ENCODE measurements at places on chromosomes 5 and 9.

- no peak for DNase-seq
Observed at GRCh38 chr5:179516221-179516620, 34.1 kb upstream of the RUFY1 start.

GRCh38 chr9:37790096-37790495, 5.2 kb upstream of the EXOSC3 start:
- DNase-seq, result no peak

- no peak for DNase-seq
Observed at GRCh38 chr9:136943291-136944211, 987 bp downstream of the FBXW5 start.

DNA sequence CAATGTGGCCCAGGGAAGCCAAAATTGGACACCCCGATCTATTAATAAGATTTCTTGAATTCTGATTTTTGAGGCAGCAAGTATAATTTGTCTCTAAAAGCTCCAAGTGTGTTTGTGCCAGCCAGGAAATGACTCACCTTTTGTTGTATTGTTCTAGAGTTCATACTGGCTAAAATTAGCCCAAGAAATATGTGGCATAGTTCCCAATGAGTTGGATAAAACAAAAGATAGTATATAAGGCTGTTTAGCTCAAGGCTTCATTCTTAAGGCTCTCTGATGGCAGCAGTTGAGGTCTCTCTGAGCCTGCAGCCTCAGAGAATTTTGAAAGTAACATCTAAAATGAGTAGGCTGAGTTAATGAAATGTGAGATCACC, 21.6 kb downstream of the HMGXB3 start:
- no peak for DNase-seq

DNA sequence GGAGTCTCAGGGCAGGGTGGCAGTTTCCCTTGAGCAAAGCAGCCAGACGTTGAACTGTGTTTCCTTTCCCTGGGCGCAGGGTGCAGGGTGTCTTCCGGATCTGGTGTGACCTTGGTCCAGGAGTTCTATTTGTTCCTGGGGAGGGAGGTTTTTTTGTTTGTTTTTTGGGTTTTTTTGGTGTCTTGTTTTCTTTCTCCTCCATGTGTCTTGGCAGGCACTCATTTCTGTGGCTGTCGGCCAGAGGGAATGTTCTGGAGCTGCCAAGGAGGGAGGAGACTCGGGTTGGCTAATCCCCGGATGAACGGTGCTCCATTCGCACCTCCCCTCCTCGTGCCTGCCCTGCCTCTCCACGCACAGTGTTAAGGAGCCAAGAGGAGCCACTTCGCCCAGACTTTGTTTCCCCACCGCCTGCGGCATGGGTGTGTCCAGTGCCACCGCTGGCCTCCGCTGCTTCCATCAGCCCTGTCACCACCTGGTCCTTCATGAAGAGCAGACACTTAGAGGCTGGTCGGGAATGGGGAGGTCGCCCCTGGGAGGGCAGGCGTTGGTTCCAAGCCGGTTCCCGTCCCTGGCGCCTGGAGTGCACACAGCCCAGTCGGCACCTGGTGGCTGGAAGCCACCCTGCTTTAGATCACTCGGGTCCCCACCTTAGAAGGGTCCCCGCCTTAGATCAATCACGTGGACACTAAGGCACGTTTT, 3.5 kb upstream of the PHYHD1 start:
- DNase-seq, result no peak

GRCh38 chr9:85303757-85304134, 438.0 kb downstream of the AGTPBP1 start:
- no peak for DNase-seq

DNA sequence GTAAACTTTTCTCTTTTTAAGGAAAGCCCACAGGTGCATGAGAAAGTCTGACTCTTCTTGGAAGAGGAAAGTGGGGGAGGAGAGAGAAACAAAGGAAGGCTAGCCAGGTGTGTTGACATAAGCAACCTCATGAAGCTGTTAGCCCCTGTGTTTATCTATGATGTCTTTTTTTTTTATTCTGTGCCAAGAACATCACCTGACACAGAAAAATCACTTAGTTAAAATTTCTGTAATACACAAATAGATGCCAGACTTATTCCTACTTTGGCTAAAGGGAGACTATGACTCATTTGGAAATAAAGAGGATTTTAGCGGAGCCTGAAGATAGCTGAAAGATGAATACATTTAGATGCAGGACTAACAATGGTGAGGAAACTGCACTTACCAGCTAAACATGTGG, 58.3 kb downstream of the BAAT start:
- DNase-seq, result no peak

DNA sequence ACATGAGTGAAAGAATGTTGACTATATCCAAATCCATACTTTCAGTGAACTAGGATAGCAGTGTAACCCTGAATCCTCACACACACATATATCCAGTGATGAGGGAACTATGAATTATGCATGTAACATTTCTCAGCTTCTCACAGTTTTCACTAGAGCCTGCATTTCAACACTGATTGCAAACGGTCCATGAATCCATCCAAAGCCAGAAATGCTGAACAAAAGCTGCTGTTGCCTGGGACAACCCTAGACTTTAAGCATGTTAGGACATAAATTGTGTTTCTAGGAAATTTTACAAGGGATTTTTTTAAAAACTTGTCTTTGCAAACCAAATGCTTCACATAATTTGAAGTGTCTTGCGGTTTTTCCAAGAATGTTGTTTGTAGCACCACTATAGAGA, 2010.0 kb upstream of the WWC1 start:
- DNase-seq, result no peak

GRCh38 chr5:79663212-79663611, 26.4 kb upstream of the CMYA5 start:
- no peak for DNase-seq

- no peak for DNase-seq
Observed at GRCh38 chr5:43563321-43563720, 6.4 kb upstream of the PAIP1 start.

DNA sequence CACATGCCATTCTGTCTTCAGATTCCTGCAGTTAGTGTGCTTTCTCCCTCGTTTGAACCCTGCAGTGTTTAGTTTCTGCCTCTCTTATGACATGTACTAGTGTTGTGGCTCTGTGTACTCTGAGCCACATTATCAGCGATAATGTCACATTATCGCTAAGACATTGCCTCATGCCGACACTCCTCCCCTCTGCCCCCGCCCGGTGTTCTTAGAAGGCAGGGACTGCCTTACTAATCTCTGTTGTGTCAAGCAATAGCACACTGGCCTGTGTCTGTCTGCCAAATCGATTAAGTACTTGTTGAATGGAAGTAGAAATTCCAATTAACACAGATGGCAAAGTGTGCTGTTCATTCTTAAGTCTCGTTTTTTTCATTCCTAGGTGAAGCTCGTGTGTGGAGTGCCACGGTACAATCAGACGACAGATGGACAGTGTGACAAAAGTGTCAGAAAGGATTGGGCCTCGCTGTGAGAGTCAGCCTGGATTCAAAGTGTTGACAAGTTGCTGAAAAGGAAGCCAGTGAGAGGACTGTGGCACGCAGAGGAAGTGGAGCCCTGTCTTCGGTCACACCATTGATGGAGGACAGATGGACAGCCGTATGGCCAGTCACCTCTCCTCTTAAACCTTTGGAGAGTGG, 10.5 kb downstream of the PIK3R1 start:
- DNase-seq, result no peak

GRCh38 chr9:8613346-8613825, 813.8 kb upstream of the DMAC1 start:
- DNase-seq, result no peak

DNA sequence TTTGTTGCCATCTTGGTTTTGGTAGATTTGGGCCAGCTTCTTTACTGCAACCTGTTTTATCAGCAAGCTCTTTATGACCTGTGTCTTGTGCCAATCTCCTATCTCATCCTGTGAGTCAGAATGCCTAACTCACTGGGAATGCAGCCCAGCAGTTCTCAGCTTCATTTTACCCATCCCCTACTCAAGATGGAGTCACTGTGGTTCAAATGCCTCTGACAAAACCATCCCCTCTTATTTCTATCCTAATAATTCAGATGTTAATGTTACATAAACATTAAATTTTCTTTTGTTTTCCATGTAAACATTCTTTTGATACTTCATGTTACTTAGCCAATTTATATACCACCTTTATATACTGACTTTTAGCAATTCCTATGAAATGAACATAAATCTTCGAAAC, 746.3 kb downstream of the CDH18 start:
- DNase-seq, result no peak

DNA sequence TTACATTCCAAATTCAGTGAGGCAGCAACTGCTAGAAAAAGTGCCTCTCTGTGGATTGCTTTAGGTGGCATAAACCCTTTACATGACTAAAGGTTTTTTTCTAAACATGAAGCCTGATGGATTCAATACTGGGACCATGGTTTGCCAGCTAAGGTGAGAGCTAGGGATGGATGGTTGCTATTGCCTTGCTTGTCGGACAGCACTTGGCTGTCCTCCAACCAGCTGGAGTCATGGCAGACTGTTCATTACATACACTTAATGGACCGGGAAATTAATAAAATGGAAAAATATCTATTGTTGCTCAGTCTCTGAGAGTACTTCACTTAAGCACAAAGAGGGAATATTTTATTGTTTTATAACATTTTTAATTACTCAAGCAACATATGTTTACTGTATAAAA, 116.9 kb upstream of the TRPC7 start:
- no peak for DNase-seq

- no peak for DNase-seq
Observed at GRCh38 chr5:65992630-65993029, 66.3 kb downstream of the ERBIN start.

DNA sequence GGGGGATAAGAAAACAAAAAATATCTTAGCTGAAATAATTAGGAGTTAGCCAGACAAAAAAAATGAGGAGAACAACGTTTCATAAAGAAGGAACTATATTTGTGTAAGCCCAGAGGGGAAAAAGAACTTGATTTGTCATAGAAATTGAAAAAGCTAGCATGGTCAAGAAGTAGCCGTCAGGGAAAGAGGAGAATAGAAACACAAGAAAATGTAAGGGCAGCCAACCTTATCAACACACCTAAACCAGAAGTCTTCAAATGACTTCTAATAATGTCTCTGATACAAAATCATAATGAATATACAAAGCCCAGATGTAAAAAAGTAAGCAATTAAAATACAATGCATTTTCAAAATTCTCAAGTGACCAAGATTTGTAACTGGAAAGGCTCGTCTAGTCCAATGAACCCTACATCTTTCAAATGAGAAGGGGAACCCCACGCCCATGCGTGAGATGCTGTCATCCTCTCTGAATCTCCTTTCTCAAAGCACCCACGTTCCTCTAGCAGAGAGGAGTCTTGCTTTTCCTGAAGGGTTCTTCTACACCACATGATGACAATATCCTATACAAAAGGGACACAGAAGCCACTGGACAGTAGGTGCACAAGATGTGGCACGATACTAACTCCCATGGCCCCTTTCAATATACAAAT, 103.7 kb downstream of the ARL15 start:
- no peak for DNase-seq
